ENCODE measurements at places on chromosomes 3 and 15. TPM values are rescaled to one million over a fixed set of nuclear protein-coding genes. Genes with fewer than 3 reads are reported as not detected.

- DNase-seq, result no peak
These were observed 146.8 kb downstream of the ADAMTS17 start for GRCh38 chr15:100194996-100195395.

Gene IGSF11
- 1.9 TPM for total RNA-seq

Gene LRTM1
- not detected for total RNA-seq

- DNase-seq, result no peak
These were observed 19.7 kb upstream of the CCDC174 start for GRCh38 chr3:14631687-14632441.

Gene SCAPER
- total RNA-seq, result 49.8 TPM

- no peak for DNase-seq
These were observed 106.2 kb upstream of the CHMP2B start for GRCh38 chr3:87120881-87121280.

Gene PLCH1
- 3.4 TPM for total RNA-seq

DNA sequence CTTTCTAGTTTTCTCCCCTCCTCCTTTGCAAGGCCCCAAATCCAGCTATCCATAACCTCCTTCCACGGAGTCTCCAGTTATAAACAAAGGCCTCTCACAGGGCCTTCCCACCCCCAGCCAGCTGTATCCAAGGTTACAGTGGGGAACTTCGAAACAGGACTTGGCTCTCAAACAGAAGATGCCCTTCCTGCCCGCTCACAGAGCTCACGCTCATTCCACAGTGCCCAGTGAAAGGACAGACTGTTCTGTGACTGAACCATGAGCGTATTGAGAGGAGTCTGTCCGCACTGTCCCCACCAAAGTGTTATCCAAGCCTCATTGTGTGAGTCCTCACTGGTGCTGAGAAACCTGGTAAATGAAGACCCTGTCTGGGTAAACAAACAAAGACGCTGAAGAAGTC, 35.4 kb downstream of the ARHGAP31 start:
- no peak for DNase-seq

DNA sequence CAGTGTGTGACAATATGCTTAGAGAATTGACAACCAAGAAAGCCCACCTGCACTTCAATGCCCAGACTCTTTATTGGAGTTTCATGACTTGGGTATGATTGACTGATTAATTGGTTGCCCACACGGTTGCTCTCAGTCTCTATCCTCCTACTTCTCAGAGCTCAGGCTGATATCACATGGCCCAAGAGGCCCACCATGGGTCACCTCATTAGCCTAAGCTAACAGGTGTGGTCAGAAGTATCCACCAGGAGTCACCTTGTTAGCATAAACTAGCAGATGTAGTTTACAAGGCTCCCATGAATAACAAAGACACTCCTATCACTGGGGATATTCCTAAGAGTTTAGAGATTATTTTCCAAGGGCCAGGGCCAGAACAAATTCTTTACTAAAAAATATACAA, 120.2 kb upstream of the MBNL1 start:
- DNase-seq, result no peak

Gene GAP43
- not detected for total RNA-seq

- DNase-seq, result no peak
These were observed 35.5 kb downstream of the DUT start for GRCh38 chr15:48366584-48367312.

Gene OR5K2
- not detected for total RNA-seq
